ENCODE measurements at places on chromosomes 13 and 19. TPM values are rescaled to one million over a fixed set of nuclear protein-coding genes. Genes with fewer than 3 reads are reported as not detected.

GRCh38 chr19:36489920-36490415 lies 607 bp upstream of the ZNF566 start:
- peak; percentile 74 for DNase-seq

- DNase-seq, result no peak
Measured at GRCh38 chr19:49946415-49946814, 14.6 kb downstream of the SIGLEC11 start.

- DNase-seq, result no peak
Measured at GRCh38 chr13:86813198-86813597, 858.0 kb upstream of the SLITRK5 start.

DNA sequence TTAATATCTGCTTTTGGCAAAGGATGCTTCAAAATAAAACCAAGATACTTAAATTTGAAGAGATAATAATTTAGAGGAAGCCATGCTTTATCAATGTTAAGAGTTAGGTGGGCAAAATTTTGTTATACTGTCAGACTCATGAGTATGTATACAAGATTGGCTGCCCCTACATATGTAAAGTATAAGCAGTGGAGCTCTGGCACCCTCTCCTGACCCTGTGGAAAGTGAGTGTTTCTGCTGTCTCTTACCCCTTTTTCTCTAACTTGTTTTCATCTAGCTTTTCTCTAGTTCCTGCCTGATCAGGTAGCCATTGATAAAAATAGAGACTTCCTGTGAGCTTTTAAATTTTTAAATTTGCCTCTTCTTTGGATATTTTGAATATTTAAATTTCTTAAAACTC lies 710.9 kb upstream of the SPRY2 start:
- DNase-seq, result no peak

DNA sequence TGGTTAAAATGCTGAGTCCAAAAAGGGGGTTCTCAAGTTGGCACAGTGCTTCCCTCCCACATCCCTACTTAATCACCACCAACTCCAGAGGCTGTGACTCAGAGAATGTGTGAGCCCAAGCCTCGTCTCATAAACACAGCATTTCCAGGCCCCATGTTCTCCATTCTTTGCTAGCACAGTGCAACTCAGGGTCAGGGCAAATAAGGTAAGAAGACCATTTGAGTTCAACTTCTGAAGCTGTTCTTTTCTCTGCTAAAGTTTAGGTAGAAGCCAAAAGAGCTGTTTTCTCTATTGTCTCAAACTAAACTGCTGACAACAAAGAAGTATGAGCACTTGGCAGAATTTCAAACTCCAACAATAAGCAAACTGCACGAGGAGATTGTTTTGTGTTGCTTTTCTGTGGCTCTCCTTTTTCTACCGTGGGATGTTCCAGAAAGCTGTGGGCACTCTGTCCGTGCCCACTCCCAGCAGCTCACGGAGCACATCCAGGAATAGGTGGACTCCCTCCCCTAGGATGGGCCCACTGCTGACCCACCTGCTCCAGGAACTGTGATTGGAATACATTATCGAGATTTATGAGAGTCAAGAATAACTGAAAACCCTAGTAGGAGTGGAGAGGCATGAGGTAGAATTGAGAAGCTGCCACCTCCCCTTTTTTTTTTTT lies 494.3 kb downstream of the COG6 start:
- DNase-seq, result no peak

DNA sequence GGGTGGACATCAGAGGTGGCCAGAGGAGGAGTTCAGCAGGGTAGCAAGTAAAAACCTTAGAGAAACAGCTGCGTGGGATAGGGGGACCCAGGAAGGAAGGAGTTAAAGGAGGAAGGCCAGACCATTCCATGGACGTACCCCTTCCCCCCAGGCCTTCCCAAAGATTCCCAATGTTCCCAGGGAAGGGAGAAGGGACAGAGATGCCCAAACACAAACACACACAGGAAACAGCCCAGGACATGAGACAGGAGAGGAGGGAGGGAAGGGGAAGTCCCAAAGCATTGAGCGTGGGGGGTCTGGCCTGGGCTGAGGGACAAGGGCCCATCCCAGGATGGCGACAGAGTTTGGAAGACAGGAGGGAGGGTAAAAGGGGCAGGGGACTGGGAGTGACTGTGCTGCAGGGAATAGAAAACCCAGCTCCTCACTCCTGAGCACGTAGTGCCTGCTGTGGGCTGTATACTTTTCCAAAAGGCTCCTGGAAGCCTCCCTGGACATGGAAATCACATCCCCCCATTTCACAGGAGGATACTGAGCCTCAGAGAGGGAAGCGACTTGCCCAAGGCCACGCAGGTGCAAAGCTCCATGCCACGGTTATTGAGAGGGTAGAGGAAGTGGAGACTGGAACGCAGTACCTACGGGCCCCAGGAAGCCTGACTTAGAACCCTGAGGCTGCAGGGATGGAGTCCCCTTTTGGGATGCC lies 1.1 kb downstream of the SYDE1 start:
- DNase-seq, result no peak

Gene KLK4
- total RNA-seq, result not detected

Gene TEX29
- total RNA-seq, result 0.73 TPM
